ENCODE measurements at places on chromosomes 1 and 21. TPM values are rescaled to one million over a fixed set of nuclear protein-coding genes. Genes with fewer than 3 reads are reported as not detected.

The CLDN17 gene
- not detected for total RNA-seq

The PLA2G2D gene
- total RNA-seq = not detected

The CFHR3 gene
- total RNA-seq = not detected

The KCNA3 gene
- total RNA-seq = 65.7 TPM

The KDF1 gene
- total RNA-seq = not detected

The TOR1AIP2 gene
- 75.2 TPM for total RNA-seq
